ENCODE measurements at places on chromosomes 16 and 17. TPM values are rescaled to one million over a fixed set of nuclear protein-coding genes. Genes with fewer than 3 reads are reported as not detected.

Gene HOXB4
- total RNA-seq = 1.1 TPM

Gene KRTAP1-1
- total RNA-seq = not detected

Gene TEX14
- 0.17 TPM for total RNA-seq

Gene PABPN1L
- total RNA-seq = not detected

Gene HS3ST2
- total RNA-seq = not detected

Gene YPEL2
- 5.8 TPM for total RNA-seq

Gene TBC1D3H
- total RNA-seq = not detected

Gene UMOD
- total RNA-seq = not detected

Gene KRT13
- not detected for total RNA-seq

Gene GSDMA
- total RNA-seq = not detected

Gene TSNAXIP1
- 0.26 TPM for total RNA-seq

Gene ITGAX
- not detected for total RNA-seq

Gene CFAP119
- total RNA-seq = 0.60 TPM

Gene KRTAP16-1
- total RNA-seq = not detected

Gene NUP93
- 23.7 TPM for total RNA-seq

Gene SOX8
- total RNA-seq = 1.1 TPM

Gene C16orf54
- total RNA-seq = not detected

Measured in pericardium fibroblast (primary cell).